ENCODE measurements at places on chromosomes 7 and 10.

DNA sequence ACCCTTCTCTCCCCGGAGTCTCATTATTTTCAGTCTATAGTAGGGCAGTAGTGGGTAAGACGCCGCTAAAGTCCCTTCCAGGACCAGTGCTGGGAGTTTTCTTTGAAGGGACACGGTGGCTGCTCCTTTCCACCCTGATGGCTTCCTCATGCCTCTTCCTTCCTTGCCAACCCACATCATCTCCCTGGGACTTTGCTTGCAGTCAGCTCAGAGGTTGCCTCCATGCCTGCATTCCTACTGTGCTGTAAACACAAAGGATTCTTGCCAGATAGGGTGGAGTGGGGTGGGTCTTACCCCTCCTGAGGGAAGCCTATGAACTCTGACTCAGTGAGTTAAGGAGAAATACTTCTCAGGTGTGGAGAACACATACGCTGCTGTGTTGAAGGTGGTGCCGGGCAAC, 59.9 kb upstream of the IGFBP3 start:
- DNase-seq: no peak

- DNase-seq: no peak
Observed at GRCh38 chr10:62000037-62000603, 98.6 kb downstream of the ARID5B start.

- DNase-seq: no peak
Observed at GRCh38 chr7:152122540-152122939, 97.1 kb downstream of the GALNT11 start.

DNA sequence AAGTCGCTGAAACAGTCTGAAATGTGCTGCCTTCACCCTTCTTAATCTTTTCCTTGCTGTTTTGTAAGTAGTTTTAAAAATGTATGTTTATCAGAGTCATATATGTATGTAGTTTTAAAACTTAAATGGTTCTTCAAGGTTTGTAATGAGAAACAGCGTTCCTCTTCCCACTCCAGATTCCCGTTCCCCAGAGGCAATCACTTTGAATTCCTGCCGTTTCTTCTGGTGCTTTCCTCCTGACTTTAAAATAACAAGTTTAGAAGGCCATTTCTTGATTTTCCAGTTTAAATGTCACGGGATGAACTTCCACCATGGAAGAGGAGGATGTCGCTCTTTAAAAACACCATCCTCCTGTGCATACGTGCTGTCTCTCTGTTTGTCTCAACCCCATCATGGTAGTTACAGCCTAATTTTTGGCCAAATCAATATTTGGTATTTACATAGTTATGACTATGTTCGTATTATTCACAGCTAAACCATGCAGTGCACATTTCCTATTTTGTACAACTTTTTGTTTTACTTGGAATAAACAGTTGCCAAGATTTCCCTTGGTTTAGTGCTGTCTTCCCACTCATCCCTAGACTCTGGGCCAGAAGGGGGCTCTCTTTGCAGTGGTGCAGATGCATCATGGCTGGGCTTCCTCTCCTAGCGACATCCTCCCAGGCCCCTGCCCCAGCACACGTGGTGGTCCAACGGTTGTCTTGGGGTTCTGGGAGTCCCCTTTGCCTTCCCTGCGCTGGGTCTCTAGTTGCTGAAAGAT, 151.4 kb downstream of the PTPN20 start:
- no peak for DNase-seq
